ENCODE measurements at places on chromosomes 13 and 19. TPM values are rescaled to one million over a fixed set of nuclear protein-coding genes. Genes with fewer than 3 reads are reported as not detected.

DNA sequence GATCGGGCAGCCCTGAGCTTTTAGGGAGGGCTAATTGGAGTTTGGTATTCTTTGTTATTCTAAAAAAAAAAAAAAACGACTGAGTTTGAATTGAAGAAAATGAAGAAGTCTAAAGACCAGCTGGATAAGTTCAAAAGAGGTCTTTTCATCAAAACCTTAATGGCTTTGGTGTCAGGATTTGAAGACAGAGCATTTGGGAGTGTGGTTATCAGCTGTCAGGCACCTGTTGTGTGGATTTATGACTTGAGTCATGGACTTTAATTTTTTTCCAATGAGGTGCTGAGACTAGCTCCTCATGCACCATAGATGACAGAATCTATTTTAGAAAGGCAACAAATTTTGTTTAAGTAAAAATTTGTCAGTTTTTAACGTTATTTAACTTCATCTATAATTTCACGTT lies 72.5 kb downstream of the FREM2 start:
- no peak for DNase-seq

DNA sequence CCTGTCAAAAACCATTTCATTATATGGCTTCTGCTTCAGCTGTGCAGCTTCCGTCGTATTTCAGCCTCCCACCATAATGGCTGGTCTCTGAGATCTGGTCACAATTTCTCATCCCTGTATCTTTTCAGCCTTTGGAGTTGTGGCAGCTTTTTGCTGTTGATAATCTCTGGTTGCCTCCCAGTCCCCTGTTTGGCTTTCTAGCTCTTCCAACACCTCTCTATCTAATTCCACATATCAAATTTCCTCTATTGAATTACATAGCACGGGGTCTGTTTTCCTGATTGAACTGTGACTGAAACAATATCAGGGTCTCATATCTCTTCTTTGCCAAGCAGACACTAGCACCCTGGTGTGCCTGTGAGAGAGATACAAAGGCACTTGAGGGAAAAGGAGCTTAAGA lies 222.1 kb upstream of the OBI1 start:
- DNase-seq: no peak

- DNase-seq: no peak
Observed at GRCh38 chr13:57630661-57631595, 616 bp upstream of the PCDH17 start.

- DNase-seq: no peak
Observed at GRCh38 chr19:28670836-28671235, 542.1 kb downstream of the UQCRFS1 start.

- DNase-seq: no peak
Observed at GRCh38 chr19:33624586-33624985, 2.8 kb downstream of the CHST8 start.

DNA sequence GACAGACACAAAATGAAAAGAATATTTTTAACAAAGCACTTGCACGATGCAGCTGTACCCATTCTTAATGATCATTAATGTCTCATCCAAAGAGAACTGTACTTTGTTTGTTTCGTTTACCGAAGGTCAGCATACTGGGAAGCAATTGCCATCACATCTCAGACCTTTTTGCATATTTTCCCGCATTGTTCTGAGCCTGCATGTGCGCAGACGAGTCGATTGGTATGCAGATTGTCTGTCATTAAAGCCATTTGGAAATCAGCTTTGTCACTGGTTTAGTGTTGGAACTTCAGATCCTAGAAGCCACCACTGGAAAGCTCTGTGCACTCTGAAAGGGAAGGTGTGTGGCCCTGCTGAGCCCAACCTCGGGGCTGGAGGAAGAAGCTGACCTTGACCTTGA lies 15.6 kb downstream of the SPACA7 start:
- DNase-seq: no peak

DNA sequence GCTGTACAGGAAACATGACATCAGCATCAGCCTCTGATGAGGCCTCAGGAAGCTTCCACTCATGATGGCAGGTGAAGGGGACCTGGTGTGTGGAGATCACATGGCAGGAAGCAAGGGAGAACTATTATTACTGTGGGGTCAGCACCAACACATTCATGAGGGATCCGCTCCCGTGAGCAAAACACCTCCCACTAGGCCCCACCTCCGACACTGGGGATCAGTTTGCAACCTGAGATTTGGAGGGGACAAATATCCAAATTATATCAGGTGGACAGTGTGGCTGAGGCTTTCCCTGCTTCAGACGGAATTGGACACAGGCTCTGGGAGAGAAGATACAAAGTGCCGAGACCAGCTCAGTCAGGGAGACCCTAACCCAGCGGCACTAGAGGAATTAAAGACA lies 5.7 kb upstream of the ZNF792 start:
- DNase-seq: no peak

- DNase-seq: no peak
Observed at GRCh38 chr19:6415591-6416190, 8.9 kb downstream of the KHSRP start.

MYADM gene
- polyA plus RNA-seq: 71.2 TPM

GRCh38 chr19:50460161-50460765 lies 16.0 kb upstream of the EMC10 start:
- DNase-seq: no peak

GRCh38 chr13:29978211-29978610 lies 127.8 kb upstream of the UBL3 start:
- no peak for DNase-seq

- DNase-seq: peak; percentile 36
Observed at GRCh38 chr13:42968906-42969305, 23.1 kb downstream of the EPSTI1 start.

GRCh38 chr19:52336117-52336790 lies at the start of gene ZNF610:
ZNF610 (plus strand) TSS chr19:52336243; CDS start chr19:52349173, 12,930 bp downstream.
- DNase-seq: peak; percentile 85

DNA sequence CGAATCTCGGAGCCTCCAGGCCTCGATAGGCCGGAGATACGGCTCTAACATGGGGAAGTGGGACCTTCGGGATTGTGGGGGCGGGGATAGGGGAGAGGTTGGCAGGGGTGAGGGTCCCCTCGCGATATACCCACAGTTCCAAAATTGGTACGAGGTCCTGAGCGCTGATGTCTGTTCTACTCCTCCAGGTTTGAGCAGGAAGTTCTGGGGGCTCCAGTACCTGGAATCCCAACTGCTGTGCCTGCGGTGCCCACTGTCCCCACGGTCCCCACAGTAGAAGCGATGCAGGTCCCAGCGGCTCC lies 447 bp downstream of the RBM42 start:
- no peak for DNase-seq

GRCh38 chr19:35002037-35002535 lies 2.0 kb downstream of the GRAMD1A start:
- DNase-seq: no peak

- peak; percentile 70 for DNase-seq
Observed at GRCh38 chr19:12293777-12294248, 870 bp downstream of the ZNF44 start.

DNA sequence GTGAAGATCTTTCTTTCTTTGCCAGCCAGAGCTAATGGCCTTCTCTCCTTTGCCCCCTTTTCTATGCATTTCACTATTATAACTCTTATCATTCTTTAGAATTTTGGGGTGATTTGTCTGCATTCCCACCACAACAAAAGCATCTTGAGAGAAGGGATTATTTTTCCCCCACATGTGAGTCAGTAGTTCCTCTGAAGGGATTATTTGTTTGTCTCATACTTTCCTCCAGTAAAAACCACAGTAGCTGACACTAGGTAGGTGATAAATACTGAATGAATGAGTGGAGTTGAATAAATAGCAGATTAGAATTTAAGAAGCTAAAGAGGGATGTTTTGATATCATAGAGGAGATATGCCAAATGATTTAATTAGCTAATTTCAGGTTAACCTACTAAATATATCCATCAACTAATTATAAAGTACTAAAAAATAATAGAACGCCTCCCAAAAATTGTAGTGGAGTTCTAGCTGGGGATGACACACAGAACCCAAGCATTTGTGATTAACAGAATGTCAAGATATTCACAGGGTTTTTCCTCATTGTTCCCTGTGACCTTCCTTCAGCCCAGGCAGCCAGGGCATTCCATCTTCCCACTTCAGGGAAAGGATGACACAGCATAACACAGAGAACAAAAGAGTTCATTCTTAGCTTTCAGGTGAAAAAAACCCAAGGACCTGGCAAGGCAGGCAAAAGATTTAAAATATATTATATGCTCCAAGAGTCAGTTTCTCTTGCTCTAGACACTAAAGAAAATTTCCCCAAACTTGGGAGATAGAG lies 3.5 kb upstream of the TBC1D4 start:
- DNase-seq: no peak

DNA sequence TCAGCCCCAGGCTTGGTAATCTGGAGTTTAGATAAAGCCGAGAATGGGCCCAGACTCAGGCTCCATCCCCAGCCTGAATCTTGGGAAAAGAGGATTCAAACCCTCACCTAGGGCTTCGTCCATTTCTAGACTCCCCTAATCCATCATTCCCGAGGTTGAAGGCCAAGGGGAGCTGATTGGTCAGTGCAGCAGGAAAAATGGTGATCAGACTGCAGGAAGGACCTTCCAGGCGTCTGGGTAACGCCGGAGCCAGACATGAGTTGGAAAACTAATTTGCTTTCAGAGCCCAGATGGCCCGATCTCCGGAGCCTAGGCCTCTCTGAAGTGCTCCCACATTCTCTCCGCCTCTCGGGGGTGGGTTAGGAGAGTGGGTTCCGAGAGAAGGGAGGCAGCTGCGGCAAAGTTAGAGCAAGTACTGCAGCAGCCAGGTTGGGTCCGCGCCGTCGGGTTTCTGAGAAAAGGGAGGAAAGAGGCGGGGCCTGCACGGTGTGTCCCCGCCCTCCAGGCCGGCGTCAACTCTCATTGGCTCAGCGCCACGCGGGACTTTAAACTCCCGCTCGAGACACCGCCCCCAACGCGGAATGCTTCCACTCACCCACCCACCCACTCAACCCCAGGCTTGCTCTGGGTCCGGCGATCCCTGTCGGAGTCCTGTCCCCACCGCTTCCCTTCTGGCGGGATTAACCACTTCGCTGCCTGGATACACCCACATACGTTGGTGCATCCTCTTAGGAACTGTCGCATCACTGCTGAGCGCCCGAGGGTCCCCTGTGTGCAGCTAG lies 788 bp upstream of the RTBDN start:
- no peak for DNase-seq

DNA sequence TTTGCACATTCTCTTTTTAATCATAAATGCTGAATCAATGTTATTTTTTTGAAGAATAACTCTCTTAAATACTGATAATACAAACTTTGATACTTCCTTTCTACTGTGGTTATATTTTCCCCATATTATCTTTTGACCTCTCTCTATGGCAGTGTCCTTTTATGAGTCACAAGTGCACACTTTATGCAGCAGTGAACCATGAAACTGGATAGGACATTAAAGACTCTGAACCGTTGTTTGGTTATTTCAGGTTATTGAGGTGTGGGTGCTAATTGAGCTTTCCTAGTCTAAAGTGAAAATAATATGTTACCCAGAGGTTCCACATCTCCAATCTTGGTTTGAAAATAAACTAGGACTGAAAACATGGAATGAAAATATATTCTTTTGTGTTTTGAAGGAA lies 71.4 kb downstream of the DGKH start:
- DNase-seq: no peak

- DNase-seq: peak; percentile 53
Observed at GRCh38 chr13:99916366-99917103, 55.0 kb downstream of the ZIC5 start.

DNA sequence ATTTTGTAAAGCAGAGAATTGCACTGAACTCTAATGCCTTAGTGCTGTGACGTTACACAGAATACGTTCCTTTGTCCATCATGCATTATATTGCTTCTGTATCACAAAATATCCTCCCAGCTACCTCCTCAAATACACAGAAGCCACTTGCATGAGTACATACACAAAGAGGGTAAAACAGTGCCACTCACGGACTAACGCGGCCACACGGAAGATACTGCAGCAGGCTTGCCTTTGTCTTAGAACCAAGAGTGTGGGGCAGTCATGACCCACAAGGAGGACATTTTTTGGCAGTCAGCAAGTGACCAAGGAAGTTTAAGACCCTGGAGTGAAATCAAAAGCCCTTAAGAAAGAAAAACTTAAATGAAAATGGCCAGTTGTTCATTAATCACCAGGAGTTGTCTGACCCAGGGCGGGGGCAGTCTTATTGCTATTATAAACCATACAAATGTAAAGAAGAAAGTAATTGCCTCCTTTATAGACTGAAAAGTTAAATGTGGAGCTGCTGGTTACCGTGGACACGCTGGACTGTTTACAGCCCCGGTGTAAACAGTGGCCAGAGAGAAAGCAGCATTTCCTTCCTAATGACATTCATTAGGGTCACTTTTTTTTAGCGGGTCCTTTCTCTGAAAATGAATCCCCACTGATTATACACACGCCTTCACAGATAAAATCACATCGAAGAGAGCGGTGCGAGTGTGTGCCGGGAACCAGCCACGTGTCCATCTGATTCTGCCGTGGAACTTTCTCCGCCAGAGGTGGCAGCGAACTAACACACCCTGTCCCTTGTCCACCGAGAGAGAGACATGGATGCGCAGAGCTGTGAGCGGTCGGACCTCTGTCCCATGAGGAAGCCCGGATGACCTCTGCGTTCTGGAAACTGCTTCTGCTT lies 66.8 kb downstream of the SOX1 start:
- peak; percentile 35 for DNase-seq

GRCh38 chr19:47240996-47241918 lies 10.3 kb upstream of the BBC3 start:
- DNase-seq: no peak

DNA sequence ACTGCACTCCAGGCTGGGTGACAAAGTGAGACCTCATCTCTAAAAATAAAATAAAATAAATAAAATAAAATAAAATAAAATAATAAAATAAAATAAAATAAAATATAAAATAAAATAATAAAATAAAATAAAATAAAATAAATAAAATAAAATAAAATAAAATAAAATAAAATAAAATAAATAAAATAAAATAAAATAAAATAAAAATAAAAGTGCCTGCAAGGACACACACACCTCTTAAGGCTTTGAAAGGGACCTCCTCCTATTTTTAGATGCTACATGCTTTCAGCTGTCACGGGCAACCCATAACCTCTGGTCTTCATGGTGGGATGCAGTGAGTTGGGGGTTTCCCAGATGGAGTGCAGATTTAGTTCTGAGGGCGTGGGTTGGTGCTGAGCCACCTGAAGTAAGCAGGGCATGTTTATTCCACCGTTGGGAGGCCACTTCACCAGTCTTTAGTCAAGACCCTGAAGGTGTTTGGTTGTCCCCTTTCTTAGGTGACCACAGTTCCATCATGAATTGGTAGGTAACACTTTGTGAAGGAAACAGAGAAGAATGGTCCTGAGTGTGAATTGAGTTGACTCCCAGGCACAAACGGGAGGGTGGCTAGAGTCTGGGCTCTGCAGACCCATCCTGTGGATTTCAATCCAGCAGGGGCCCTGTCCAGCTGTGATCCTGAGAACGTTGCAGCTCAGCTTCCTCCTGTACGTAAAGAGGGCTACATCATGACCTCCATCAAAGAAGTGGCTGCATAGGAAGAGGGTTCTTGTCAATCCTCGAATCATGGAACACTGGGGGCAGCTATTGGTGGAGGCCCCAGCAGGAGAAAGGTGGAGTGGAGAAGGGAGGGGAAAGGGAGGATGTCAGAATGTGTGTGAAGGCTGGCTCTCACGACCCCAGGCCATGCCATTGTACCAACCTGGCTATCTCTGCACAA lies 234.2 kb downstream of the ZNF536 start:
- no peak for DNase-seq

ZNF737 gene
- polyA plus RNA-seq: 29.4 TPM

Measured in right lung (tissue), 10 donors.